WTC11 (cell line): ENCODE measurements at places on chromosomes 5 and 9. TPM values are rescaled to one million over a fixed set of nuclear protein-coding genes. Genes with fewer than 3 reads are reported as not detected.

Gene GABRA6
- not detected in 3 replicates for total RNA-seq

Gene BASP1
- total RNA-seq, result 108 to 123 TPM (median 119 TPM) in 3 replicates

DNA sequence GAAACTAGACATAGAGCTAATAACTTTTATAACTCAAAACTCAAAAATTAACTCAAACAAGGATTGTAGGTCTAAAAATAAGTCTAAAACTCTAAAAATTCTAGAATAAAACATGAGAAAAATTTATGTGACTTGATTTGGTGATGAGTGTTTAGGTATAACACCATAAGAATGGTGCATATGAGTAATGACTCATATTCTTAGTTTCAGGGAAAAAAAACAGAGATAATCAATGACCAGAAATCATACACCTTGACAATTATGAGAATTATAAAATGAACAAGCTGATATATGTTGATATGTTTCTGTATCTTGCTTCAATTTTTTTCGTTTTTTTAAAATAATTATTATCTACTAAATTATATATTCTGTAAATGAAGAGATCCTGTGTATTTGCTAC, 541.2 kb downstream of the PTPRD start:
- DNase-seq, result no peak

DNA sequence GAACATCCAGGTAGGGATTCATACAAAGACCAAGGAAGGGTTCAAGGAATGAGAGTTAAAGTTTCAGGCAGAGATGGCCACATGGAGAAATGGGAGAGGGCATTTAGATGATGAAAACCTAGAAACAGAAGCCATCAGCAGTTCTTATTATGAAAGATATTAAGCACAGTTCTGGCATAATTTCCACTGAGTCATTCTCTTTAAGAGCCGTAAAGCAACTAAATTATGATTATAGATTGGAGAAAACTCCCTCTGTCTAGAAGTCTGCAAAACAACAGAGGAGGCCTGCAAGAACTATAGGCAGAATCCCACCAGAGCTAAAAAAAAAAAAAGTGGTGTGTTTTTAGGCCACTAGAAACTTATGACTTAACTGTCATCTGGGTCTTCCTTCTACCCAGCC, 157.1 kb upstream of the MPDZ start:
- no peak for DNase-seq

DNA sequence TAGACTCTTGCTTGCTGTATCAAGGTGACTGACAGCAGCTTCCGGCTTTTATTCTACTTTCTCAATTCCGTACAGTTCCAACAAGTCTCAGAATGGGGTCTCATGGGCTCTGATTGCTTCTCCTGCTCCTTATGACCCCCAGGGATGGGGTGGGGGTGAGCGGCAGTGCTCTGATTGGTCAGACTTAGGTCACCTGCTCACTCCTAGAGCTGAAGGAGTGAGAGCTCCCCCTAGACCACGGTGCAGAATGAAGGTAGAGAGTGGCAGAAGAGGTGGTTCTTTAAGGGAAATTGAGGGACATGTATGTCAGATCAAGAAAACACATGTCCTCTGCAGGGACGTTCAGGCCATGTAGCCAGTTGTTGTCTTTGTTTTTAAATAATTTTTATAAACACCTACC, 115.2 kb downstream of the C9orf152 start:
- DNase-seq, result no peak

Gene SPINK1
- 5.4 to 10.6 TPM (median 5.5 TPM) in 3 replicates for total RNA-seq

DNA sequence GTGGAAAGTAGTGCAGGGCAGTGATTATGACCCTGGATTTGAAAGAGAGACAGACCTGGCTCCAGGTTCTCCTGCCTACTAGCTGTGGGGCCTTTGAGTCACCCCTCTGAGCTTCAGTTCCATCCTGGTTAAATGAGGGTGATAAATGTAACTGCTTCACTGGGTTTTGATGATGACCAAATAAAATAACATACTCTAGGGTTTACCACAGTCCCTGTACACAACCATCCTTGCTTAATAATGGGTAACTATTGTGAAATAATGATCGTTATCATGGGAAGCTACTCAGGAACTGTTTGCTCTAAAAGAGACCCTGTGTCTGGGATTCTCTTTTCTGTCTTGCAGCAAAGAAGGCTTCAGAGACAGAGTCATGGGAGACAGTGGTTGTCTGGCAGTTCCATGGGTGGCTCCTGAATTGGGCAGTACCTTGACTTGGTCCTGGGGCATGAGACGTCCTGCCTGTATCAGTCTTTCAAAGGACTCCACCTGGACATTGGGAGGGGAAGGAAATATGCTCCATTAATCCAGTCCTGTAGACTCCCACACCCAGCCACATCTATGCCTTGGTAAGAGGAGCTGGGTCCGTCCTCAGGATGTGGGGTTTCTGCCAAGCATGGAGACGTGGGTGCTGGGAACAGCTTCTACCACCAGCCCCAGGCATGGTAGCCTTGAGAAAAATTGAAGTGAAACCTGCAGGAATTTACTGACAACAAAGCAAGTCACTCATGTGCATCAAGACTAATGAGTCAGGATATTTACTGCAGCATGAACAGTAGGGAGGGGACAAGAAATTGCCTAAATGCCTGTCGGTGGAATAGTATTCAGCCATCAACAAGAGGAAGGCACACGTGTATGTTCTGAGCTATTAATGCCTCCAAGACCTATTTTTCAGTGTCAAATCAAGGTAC, 23.4 kb downstream of the AKNA start:
- DNase-seq, result no peak

Gene CYLC2
- not detected in 3 replicates for total RNA-seq

Gene LPAR1
- total RNA-seq, result 3.3 to 4.9 TPM (median 4.0 TPM) in 3 replicates

Gene SIGMAR1
- total RNA-seq, result 108 to 116 TPM (median 109 TPM) in 3 replicates

GRCh38 chr5:175206669-175207068, 237.3 kb downstream of the DRD1 start:
- no peak for DNase-seq

DNA sequence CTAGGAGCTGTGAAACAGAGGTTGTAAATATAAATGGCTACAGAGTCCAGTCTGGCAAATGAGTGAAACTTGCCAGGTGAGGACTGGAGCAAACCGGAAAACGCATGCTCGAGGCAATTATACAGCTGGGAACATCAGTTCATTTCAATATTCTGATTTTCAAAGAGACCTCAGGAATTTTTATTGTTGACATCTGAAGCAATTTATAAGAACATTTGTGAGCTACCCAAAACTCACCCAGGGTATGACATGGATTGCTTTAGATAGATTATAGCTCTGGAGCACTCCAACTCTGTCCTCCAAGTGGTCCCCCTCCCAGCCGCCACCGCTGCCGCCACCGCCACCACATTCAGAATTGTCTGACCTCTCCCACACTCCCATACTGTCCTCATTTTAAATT, 84.6 kb upstream of the GRAMD2B start:
- DNase-seq, result no peak

Gene DBH
- 0.23 to 0.34 TPM (median 0.24 TPM) in 3 replicates for total RNA-seq

DNA sequence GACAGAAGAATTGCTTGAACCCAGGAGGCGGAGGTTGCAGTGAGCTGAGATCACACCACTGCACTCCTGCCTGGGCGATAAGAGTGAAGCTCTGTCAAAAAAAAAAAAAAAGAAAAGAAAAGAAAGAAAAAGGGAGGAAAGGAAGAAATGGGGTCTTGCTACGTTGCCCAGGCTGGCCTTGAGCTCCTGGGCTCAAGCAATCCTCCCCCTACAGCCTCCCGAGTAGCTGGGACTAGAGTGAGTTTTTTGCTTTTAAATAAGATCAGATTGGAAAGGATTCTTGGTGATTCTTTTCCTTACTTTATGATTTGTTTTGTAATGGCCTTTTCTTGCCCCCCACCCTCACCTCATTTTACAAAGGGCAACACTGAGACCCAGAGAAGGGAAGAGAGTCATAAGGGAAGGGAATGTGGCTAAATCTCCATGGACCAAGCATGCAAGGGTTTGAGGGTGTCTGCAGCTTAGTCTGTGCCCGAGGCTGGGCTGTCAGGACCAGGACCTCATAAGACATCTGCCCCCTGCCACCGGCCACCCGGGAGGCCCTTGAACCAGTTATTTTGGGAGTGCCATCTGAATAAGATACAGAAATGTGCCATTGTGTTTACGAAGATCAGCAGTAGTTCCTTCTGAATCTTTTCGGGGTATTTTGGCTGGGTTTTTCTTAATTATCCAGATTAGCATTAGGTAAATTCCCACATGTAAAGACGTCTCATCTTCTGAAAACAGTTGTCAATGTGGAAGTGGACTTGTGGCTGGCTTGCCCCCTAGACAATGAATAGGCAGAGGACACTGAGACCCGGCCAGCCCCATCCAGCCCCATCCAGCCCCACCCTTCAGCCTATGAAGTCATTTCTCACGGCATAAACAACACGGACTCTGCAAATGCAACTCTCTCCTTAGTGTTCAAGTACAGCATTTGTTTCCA, 44.5 kb upstream of the GRHPR start:
- no peak for DNase-seq

GRCh38 chr9:20358207-20358606, 264.1 kb downstream of the MLLT3 start:
- no peak for DNase-seq

Gene AMBP
- total RNA-seq, result 3.3 to 3.6 TPM (median 3.5 TPM) in 3 replicates

- no peak for DNase-seq
Measured at GRCh38 chr5:139141446-139142204, 56.5 kb downstream of the SIL1 start.
